Panc1 (cell line): ENCODE measurements at places on chromosomes 16 and 17.

- DNase-seq, result no peak
These were observed 573 bp upstream of the GNAO1 start for GRCh38 chr16:56190677-56191155.

DNA sequence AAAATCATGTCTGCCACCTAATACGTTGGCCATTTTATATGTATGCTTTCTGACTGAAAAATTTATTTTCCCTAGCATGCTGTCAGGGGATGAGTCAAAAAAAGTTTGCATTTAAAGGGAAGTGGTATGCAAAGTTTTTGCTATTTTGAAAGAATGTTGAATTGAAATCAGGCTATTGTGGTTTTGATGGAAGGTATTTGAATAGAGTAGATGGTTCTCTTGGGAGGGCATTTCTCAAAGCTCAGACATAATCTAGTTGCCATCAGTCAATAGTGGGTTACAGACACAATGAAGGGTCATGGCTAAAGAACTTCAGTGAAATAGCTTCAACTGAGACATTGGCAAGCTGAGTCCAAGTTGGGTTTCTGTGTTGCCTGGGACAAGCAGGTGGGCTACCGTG, 102.4 kb downstream of the MAP2K6 start:
- DNase-seq, result no peak

- DNase-seq, result no peak
These were observed 1.1 kb downstream of the ASGR2 start for GRCh38 chr17:7113273-7114071.

GRCh38 chr16:89452241-89452640, 38.1 kb downstream of the ANKRD11 start:
- no peak for DNase-seq

DNA sequence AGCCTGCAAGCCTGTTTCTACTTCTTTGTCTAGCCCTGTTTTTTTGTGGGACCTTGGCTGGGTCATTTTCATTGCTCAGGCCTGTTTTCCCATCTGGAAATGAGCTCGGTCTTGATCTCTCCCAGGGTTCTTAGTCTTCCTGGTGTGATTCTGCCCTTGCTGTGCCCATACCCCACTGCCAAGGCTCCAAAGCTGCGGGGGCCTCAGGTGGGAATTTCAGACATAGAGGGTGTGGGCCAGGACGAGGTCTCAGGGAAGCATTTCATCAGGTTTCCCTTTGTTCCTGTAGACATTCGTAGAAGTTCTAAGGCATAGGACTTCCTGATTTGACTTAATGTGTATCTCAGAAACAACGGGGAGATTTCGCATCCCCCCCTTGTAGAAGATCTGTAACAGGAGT, 5.8 kb downstream of the MPRIP start:
- DNase-seq, result no peak

GRCh38 chr17:75511610-75512575, 3.4 kb downstream of the CASKIN2 start:
- DNase-seq, result no peak

GRCh38 chr17:48841395-48841831, 10.6 kb downstream of the CALCOCO2 start:
- DNase-seq, result no peak

GRCh38 chr17:31509805-31510177, 118.3 kb downstream of the RAB11FIP4 start:
- no peak for DNase-seq

DNA sequence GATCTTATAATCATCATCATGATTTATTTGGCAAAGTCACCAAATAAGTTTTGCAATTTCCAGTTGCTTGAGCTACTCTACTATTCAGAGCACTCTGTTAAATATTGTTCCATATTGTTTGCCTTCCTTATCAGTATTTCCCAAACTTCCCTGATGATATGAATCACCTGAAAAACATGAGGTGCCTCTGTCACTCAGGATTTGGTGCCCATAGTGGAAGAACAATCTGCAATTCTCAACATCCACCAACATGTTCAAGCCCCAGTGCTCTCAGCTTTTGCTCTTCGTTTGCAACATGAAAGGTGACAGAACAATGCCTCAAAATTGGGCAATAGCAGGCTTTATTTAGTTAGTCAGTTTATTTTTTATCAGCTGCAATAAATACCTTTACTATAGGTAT, 28.6 kb upstream of the WSB1 start:
- DNase-seq, result no peak

DNA sequence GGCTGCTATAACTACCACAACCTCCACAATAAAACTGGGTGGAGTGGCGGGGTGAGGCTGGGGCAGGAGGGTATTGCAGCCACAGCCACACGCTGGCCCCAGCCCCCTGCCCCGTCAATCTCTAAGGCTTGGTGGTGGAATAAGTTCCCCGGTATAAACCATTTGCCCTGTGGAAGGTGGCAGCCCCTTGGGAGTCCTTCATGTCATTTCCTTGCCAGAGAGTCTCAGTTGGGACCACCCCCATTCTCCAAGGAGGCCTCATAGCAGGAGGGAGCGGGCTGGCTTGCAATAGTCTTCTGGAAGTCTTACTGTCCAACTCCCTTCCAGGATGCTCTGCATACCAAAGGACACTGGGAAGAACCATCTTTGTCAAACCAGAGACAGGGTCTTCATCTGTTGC, 19.4 kb downstream of the CD300A start:
- DNase-seq, result no peak

DNA sequence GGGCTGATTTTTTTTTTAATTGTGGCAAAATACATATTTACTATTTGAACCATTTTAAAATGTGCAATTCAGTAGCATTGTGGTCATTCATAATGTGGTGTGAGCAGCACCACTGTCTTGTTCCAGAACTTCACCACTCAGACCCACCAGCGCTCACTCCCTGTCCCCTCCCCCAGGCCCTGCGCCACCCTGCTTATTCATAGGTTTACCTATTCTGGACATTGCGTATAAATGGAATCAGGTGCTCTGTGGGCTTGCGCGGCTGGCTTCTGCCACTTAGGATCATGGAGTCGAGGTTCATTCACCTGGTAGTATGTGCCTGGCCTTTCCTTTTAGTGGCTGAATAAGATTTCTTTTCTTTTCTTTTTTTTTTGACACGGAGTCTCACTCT, 59.4 kb downstream of the NT5M start:
- DNase-seq, result no peak

GRCh38 chr16:63613701-63614100, 1508.2 kb downstream of the CDH11 start:
- DNase-seq, result no peak

GRCh38 chr17:65417406-65418221, 143.8 kb downstream of the AXIN2 start:
- DNase-seq, result no peak

- no peak for DNase-seq
These were observed 8.8 kb downstream of the CDK5R1 start for GRCh38 chr17:32495359-32496231.

DNA sequence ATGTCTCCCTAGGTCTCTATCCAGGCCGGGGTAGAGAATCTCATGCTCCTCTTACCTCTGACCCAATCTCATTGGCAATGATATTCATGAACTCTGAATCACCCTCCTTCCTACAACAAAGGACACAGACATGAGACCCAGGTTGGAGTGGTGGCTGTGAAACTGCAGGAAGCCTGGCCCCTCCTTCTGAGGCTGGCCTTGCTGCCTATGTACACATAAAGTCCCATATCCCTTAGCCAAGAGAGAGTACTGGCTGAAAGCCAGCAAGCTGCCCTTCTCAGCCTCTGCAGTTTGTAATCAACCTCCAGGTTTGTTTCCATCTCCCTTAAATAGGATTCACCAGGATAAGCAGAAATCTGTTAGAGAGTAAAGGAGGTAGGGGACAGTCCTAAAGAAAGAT, 10.6 kb downstream of the AARSD1 start:
- DNase-seq, result no peak

DNA sequence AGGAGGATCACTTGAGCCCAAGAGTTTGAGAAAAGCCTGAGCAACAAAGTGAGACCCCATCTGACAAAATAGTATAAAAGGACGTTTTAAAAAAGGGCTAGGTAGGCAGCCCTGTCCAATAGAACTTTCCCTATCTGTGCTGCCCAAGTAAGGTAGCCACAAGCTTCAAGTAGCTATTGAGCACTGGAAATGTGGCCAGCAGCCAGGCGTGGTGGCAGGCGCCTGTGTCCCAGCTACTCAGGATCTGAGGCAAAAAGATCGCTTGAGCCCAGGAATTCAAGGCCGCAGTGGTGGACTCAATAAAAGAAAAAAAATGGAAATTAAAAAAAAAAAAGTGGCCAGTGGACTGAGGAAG, 1.5 kb upstream of the NQO1 start:
- no peak for DNase-seq

DNA sequence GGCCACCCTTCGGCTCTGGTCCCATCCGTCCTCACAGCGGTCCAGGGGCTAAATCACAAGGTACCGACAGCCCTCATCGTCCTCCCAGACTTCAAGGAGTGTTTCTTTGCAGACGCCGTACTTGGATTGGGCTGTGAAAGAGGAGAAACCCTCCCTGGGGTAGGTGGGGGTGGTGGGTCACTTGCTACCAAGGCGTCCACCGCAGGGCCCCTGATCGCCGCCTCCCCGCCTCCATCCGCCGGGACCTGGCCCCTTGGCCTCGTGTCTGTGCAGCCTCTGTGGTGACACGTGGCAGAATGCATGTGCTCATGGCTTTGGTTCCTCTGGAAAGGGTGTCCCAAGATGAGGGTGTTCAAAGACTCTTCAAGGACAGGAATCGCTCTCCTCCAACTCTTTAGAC, 151.4 kb downstream of the BANP start:
- DNase-seq, result no peak

DNA sequence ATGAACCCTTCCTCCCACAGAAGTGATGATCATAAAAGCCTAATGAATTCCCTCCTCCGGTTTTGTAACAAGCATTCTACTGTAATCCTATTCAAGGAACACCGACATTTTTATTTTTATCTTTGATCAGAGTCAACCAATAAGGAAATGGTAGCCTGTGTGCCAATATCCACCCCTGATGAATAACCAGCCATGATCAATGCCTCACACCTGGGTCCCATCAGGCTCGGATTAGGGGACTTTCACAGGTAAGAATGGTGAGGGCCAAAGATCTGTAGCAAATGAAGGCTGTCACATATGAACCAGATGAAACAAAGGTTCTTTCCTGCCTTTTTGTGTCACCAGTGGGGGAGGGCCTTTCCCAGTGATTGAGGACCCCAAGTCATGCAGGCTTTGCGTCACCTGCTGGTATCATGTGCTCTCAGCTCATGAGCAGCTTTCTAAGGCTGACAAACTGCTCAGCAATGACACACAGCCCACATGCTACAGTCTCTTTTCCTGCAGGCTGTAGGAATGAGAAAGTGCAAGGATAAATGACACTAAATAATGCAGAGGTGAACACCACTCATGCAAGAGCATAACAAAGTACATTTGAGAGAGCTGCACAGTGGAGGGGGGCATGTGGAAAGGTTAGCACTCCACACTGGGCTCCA, 34.9 kb downstream of the TOM1L2 start:
- DNase-seq, result no peak

- DNase-seq, result no peak
These were observed 88.4 kb downstream of the USP32 start for GRCh38 chr17:60303406-60304099.

GRCh38 chr16:77977339-77977738, 45.0 kb upstream of the CLEC3A start:
- DNase-seq, result no peak

- DNase-seq, result no peak
These were observed 8.6 kb downstream of the CMIP start for GRCh38 chr16:81453091-81453728.

GRCh38 chr16:21598701-21599121, 666 bp upstream of the METTL9 start:
- no peak for DNase-seq

DNA sequence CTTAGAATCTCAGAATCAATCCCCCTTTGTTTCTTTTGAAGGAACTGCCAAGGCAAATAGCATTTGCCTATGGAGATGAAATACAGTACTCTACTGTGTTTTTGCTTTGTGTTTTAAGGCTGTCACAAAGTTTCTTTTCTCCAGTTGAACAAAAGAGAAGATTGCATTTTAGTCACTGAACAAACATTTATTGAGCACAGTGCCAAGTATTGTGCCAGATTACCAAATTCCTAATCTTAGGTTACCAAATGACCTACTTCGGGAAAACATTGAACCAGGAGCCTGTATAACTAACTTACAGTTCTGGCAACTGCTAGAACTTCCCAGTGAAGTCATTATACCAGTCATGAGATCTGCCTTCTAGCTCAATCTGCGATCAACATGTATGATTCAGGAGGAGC, 3.0 kb upstream of the UBB start:
- no peak for DNase-seq

GRCh38 chr16:54454616-54455015, 168.0 kb upstream of the IRX3 start:
- DNase-seq, result no peak

DNA sequence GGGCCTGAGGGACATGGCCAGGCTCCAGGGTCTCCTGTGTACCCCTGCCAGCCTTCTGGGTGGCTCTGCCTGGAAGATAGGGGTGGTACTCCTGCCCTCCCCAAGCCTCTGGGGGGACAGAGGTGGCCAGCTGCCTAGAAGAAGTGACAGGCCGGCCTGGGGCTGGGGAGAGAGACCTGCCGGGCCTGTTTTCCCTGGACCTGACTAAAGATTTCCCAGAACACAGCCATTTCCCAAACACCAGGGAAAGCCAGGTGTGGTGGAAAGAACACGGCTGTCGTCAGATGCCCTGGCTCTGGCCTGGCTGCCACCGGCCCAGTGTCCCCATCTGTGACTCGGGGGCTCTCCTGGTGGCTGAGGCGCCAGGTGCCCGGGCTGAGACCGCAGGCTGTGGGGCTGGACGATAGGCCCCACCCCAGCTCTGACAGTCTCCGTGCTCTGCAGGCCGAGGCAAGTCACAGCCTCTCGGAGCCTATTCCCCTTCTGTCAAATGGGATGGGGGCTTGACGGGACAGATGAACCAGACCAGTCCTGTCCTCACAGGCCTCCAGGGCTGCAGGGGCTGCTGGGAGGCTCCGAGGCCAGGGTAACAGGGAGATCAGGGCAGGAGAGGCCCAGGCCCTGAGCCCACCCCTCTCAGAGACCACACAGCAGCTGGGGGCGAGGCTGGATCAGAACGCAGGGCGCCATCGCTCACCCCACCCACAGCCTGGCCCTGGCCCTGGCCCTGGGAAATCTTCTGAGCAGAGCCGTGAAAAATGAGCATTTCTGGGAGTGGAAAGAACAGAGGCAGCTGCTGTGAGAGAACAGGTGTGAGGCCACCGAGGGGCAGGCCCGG, 33.1 kb downstream of the CTU2 start:
- no peak for DNase-seq

- no peak for DNase-seq
These were observed 664 bp downstream of the HBQ1 start for GRCh38 chr16:180681-181564.
